ENCODE measurements at places on chromosomes 12 and 14.

- DNase-seq: no peak
Measured at GRCh38 chr12:104276273-104277131, 27.0 kb upstream of the EID3 start.

GRCh38 chr12:44584625-44585024 is 291.5 kb downstream of the NELL2 start:
- no peak for DNase-seq

DNA sequence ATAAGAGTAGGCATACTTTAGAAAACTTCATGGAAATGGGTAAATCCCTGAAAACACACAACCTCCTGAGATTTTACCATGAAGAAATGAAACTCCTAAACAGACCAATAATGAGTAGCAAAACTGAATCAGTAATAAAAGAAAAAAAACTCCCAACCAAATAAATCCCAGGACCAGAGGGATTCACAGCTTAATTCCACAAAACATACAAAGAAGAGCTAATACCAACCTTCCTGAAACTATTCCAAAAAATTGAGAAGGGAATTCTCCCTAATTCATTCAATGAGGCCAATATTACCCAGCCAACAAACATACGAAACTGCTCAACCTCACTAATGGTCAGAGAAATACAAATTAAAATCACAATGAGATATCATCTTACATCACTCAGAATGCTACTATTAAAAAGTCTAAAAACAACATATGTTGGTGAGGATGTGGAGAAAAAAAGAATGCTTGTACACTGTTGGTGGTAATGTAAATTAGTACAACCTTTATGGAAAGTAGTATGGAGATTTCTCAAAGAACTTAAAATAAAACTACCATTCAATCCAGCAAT is 97.3 kb upstream of the ST8SIA1 start:
- DNase-seq: no peak

DNA sequence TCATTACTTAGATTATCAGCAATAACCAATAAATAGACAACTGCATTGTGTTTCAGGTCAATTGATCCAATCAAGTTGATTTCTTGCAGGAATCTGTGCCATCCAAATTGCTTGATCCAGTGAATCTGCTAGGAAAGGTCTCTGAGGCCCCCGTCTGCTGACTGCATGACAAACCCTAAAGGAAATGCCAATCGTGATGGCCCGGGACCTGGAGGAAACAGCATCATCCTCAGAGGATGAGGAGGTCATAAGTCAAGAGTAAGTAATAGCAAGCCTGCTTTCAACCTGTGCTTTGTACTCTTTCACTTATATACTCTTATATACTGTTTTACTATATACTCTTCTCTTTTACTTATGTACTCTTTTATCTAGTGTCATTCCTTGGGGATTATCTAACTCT is 1.9 kb downstream of the TTLL5 start:
- no peak for DNase-seq

DNA sequence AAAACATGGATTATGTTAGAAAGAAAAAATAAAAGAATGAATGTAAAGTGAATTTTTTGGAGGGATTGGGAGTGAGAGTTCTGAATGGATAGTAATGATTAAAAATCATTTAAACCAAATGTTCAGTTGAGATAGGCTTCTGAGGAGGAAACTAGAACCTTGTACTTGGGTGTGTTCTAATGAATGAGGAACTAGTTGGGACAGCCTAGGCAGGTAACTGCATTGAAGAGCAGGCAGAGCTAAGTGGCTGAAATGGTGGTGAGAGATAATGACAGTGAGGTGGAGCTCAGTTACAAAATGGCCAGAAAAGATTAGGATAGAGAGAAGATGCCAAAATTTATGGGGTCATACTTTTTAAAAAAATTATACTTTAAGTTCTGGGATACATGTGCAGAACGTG is 132.9 kb downstream of the ATP23 start:
- DNase-seq: no peak

DNA sequence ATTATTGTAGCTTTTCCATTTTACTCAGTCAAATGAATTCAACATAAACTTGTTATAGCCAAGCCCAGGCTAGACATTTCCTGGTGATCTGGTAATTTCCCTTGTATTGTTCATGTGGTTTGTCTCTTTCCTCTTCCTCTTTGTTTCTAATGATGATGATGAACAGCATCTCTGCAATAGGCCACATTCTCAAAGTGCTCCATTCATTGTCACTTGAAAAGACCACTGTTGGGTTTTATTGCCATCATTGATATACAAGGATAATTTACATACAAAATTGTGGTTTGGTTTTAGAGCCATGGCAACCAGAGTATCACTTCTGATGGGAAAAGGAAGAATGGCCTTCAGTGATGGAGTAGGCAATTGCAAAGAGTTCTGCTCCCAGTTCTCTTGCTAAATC is 379.3 kb downstream of the RGS6 start:
- DNase-seq: no peak

DNA sequence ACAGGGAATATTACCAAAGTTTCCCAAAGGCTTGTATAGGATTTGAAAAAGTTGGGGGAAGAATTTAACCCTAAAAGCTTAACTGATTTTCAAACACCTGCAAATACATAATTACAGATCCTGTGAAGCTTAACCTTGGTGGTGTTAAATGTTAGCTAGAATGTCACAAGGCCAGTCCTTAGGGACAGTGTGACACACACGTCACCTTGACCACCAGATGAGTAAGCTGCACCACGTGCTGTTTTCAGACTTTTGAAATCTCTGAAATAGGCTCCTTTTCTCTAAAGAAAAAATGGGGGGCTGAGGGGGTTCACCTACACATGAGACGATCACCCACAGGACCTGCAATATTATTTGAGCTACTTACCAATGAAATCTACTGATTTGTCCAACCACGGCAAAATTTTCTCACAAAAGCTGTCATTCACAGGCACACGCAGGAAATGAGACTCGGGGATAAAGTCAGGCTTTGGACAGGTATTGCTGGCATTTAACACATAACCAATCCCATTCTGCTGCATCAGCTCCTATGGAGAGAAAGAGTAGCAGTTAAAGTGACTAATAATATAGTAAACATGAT is 75.9 kb downstream of the DUSP16 start:
- DNase-seq: no peak

- no peak for DNase-seq
Measured at GRCh38 chr14:103694572-103695026, 20.7 kb downstream of the XRCC3 start.

- DNase-seq: no peak
Measured at GRCh38 chr14:58398895-58399294, 3.2 kb downstream of the TOMM20L start.

- DNase-seq: no peak
Measured at GRCh38 chr12:26874501-26875296, 41.7 kb upstream of the ITPR2 start.

DNA sequence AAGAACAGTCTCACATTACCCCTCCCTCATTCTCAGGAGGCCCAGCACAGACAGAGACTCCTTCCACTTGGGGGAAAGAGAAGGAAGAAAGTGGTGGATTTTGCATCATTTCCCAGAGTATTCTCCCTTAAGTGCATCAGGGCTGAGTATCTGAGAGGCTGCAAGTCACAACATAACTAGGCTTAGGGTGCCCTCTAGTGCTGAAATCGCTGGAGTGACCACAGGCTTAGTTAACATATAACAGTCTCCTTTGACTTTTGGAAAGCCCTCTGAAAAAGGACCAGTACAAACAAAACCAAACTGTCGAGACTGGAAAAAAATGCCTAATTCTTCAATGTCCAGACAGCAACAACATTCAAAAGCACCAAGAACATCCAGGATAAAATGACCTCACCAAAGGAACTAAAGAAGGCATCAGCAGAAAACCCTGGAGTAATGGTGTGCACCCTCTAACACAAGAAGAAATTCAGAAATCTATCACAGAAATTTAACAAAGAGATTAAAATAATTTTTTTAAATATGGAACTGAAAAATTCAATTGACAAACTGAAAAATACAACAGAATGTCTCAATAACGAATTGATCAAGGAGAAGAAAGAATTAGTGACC is 412.3 kb downstream of the RPS29 start:
- no peak for DNase-seq

- no peak for DNase-seq
Measured at GRCh38 chr12:46230306-46230705, 38.5 kb downstream of the SLC38A1 start.

GRCh38 chr12:113006641-113007040 is 28.3 kb downstream of the OAS2 start:
- no peak for DNase-seq

- no peak for DNase-seq
Measured at GRCh38 chr12:98721204-98721702, 76.2 kb downstream of the APAF1 start.

DNA sequence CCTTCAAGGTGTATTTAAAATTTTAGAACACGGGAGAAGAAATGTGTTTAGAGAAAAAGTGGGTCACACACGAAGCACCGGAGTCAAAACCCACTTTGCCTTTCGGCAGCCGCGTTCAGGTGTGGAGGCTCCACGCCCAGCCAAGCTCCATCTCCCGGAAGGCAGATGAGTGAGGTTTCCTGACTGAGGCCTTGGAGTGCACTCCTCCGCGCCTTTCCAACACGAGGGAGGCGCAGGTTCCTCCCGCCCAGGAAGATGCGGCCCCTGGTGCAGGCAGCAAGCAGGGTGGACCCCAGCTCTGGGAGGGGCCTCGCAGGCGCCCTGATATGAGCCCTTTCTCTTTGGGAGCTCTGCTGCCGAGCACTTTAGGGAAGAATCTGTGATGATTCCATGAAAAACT is 22.5 kb downstream of the MTA1 start:
- DNase-seq: no peak

Data from anterior cingulate cortex (tissue), 58 donors.